ENCODE measurements at places on chromosomes 7 and 10.

- no peak for DNase-seq
Observed at GRCh38 chr10:18743926-18744325, 84.7 kb downstream of the ARL5B start.

DNA sequence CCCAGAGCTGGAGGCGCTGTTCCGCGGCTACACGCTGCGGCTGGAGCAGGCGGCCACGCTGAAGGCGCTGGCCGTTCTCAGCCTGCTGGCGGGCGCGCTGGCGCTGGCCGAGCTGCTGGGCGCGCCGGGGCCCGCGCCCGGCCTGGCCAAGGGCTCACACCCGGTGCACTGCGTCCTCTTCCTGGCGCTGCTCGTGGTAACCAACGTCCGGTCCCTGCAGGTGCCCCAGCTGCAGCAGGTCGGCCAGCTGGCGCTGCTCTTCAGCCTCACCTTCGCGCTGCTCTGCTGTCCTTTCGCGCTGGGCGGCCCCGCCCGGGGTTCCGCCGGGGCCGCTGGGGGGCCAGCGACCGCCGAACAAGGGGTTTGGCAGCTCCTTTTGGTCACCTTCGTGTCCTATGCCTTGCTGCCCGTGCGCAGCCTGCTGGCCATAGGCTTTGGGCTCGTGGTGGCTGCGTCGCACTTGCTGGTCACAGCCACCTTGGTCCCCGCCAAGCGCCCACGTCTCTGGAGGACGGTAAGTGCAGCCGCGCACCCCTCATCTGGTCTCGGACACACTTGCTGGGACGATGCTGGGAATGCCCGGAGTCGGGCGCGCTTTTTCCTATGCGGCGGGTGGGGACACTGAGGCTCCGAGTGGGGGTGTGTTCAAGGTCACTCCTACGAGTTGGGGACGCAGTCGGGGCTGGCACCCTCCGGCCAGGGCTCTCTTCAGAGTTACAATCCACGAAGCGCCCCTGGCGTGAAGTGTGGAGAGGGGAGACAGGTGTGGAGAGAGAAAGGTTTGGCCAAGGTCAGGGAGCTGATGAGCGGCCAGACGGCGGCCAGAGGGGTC, 717 bp downstream of the ADCY1 start:
- DNase-seq = no peak

DNA sequence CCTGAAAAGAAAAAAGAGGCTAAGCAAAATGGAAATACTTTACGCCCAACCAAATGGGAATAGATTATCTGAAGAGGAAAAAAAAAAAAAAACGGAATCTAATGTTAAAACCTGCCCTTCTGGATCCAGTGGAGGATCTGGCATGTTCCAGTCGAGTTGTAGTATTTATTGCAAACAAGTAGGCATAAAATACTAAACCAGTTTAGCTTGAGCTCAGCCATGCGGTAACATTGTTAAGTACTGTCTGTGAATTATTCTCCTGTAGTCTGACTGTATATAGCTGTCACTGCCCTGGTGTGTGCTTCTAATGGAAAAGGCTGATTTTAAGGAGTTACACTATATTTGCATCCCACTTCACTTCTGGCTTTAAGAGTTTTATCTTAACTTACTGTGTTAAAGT, 40.3 kb downstream of the CELF2 start:
- no peak for DNase-seq

DNA sequence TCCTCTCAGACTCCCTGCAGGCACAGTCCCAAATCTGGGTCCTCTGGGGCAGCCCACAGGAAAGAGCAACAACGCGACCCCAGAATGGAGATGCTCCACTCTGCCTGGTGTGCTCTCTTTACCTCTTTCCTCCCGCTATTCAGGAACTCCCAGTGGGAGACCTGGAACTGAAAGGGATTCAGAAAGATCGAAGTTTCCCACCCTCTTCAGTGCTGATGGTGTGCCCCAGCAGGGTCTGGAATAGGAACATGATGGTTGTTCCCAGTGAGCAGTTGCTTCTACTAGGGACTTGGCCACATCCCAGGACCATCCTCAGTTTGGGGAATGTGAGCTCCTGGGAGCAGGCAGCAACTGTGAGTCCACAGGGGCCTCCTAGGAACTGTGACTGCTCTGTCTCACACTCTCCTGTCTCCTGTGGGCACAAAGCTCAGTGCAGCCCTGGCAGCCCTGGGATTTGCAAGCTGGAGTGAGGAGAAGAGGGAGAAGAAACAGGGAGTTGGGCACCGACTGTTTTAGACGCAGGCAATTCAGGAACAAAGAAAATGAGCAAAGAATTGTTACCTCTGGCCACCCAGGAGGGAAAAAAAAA, 17.9 kb downstream of the OR6V1 start:
- DNase-seq = no peak

GRCh38 chr10:106571192-106571946, 593.1 kb downstream of the SORCS1 start:
- no peak for DNase-seq

DNA sequence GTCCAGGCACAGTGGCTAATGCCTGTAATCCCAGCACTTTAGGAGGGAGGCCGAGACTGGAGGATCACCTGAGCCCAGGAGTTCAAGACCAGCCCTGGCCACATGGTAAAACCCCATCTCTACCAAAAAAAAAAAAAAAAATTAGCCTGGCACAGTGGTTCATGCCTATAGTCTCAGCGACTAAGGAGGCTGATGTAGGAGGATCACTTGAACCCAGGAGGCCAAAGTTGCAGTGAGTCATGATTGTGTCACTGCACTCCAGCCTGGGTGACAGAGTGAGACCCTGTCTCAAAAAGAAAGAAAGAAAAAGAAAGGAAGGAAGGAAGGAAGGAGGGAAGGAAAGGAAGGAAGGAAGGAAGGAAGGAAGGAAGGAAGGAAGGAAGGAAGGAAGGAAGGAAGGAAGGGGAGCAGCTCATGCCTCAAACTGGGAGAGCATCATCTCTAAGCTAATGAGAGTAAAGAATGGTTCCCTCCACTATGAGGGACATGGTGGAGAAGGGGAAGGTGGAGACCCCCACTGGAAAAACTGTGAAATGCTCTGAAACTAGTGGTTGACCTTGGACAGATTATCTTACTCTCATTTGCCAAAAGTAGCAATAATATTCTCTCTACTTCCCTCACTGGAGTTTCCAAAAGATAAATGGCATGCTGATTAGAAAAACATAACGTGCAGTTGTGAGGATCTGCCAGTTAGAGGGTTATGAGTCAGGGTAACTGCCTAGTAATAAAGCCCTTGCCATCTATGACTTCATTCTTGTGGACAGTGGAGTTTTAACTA, 16.8 kb downstream of the GIMAP5 start:
- DNase-seq = no peak

DNA sequence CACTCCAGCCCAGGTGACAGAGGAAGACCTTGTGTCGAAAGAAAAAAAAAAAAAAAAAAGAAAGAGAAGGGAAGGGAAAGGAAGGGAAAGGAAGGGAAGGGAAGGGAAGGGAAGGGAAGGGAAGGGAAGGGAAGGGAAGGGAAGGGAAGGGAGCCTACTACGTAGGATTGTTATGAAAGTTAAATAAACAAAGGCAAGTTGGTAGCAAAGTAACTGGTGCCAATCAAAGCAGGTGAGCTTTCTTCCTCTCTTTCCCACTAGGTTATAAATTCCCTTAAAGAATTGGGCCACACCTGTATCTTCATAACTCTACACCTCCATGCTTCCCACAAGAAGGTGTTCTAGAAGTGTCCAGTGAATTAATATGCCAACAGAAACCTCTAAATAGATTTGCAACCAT, 96.3 kb upstream of the AFAP1L2 start:
- no peak for DNase-seq

GRCh38 chr10:116470768-116471415, 43.2 kb downstream of the PNLIPRP3 start:
- DNase-seq = no peak

- DNase-seq = no peak
Observed at GRCh38 chr7:81721437-81721836, 48.4 kb downstream of the HGF start.

GRCh38 chr7:50695026-50695425, 87.7 kb downstream of the GRB10 start:
- no peak for DNase-seq

DNA sequence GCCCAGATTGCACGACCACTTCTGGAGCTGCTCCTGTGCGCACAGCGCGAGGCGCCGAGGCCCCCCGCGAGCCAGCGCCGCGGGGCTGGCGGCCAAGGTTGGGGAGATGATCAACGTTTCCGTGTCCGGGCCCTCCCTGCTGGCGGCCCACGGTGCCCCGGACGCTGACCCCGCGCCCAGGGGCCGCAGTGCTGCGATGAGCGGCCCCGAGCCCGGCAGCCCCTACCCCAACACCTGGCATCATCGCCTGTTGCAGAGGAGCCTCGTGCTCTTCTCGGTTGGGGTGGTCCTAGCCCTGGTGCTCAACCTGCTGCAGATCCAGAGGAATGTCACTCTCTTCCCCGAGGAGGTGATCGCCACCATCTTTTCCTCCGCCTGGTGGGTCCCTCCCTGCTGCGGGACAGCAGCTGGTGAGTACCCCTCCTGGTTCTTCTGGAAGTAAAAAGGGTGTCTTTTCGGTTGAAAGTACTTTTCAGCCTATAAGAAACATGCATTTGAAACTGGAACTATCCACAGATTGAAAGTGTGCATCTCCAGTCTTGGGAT, 683 bp downstream of the INSIG1 start:
- no peak for DNase-seq

GRCh38 chr10:93821051-93821772, 63.5 kb downstream of the LGI1 start:
- no peak for DNase-seq

DNA sequence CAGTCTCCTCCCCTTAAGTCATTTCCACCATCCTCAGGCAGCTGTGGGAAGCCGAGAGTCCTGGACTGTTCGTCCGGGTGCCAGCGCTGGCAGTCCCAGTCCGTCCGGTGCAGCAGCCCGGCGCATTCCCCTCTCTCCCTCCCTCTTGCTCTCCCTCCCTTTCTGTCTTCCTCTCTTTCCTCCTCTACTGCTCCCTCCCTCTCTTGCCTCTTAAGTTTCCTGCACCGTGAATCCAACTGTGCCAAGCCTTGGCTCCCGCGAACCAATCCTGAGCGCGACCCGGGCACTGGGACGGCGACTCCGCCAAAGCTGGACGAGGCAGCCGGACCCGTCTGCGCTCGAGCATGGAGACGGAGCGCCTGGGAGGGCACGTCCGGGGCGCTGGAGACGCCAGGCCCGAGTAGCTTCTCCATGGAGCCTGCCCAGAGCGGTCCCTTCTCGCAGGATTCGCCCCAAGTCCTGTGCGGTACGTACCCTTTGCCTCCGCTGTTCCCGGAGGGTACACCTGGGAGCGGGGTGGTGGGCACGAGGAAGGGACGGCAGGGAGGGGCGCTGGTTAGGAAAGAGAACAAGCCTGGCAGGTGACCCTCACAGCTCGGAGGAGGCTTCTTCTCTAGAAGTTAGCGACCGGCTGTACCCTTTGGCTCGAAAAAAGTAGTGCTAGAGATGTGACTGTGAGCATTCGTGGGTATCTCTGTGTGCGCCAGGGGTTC, 1.0 kb downstream of the NXPH1 start:
- no peak for DNase-seq

DNA sequence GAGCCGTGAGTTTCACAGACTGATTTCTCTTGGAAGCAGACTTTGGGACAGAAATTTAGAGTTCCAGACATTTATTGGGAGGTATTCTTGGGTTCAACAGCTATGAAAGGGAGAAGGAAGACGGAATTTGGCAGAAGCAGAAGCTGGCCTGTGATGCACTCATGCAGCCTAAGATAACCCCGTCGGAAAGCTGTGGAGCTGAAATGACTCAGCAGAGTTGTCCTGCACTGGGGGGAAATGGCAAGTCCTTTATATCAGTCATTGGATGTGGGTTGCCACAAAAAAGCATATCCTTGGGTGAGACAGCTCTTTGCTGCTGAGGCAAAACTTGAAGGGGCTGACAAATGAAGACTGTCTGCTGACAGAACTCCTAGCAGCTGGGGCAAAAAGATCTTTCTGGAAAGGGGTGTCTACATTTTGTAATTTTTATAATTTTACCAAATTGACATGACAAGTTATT, 11.5 kb upstream of the MICU1 start:
- no peak for DNase-seq

DNA sequence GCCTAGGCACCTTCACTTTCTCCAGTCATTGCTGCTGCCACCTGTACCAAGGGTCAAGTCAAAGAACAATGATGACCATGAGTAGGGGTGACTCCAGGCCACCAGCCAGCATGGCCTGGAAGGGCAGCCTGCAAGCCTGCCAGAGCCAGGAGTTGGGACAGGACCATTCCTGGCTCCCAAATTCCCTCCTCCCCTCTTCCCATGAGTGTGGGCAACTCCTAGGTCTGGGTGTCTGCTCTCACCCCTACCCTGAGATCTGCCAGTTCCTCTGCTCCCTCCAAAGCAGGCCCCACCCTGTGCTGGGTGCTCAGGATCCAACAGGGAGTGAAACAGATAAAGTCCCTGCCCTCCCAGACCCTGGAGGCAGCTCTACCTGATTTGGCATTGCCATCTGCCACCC, 125.8 kb upstream of the NANOS1 start:
- no peak for DNase-seq

- DNase-seq = no peak
Observed at GRCh38 chr7:54960517-54960916, 58.3 kb upstream of the EGFR start.

- DNase-seq = no peak
Observed at GRCh38 chr7:39633563-39634477, 10.4 kb downstream of the RALA start.

DNA sequence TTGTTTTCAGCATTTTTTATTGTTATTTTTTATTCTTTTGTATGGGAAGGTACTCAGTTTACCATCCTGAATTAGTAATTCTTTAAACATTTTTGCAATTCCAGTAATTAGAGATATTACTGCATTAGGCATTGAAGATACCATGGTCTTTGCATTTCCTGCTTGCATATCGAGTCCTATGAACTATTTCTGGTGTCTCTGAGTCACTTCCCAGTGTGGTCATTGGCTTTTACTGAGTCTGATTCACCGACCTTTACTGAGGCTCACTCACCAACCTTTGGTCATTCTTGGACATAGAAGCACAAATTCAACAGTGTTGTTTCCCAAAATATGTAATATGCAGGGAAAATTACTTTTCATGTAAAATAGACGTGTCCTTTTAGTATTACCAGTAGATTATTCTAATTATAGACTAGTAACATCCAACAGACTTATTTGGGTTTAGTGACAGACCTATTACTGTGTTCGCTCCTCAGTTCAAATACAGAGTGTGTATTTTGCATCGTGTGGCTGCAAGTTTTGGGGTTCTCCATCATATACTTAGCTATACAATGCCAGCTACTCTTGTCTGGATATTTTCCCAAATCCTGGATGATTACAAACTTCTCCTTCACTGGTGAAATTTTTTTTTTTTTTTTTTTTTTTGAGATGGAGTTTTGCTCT, 180.7 kb upstream of the PRSS1 start:
- no peak for DNase-seq

DNA sequence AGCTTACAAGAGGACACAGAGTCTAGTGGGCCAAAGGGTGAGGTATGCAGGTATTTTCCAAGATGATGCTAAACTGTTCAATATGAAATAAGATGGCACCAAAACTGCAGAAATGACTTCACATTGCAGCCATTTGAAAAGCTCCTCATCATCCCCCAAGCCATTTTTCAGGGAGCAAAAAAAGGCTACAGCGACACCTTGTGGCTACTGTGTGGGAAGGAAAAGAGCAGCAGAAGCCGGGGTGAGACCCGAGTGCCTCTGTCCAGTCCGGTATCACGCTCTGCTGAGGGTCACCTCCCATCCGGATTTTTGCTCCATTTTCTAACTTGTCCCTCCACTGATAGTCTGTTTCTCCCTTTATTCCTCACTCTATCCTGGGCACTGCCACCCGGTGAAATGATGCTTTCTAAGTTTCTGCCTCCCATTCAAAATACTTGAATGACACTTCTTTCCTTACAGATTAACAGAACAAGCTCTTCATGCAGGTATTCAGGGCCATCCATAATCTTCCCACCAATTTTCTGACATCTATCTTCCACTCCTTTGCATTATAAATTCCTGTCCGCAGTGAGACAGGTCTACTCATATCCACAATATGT, 220.2 kb downstream of the DGKI start:
- no peak for DNase-seq
